ENCODE measurements at places on chromosomes 11 and 22. TPM values are rescaled to one million over a fixed set of nuclear protein-coding genes. Genes with fewer than 3 reads are reported as not detected.

- DNase-seq, result no peak
These were observed 45.2 kb downstream of the NAT10 start for GRCh38 chr11:34150494-34151151.

GTSE1 gene
- 0.67 TPM for total RNA-seq

GRCh38 chr11:67613960-67614715, 7.4 kb downstream of the NDUFV1 start:
- peak; percentile 57 for DNase-seq

VWA5A gene
- total RNA-seq, result 35.2 TPM

- no peak for DNase-seq
These were observed 5.1 kb downstream of the TMEM121B start for GRCh38 chr22:17115945-17116565.

DNA sequence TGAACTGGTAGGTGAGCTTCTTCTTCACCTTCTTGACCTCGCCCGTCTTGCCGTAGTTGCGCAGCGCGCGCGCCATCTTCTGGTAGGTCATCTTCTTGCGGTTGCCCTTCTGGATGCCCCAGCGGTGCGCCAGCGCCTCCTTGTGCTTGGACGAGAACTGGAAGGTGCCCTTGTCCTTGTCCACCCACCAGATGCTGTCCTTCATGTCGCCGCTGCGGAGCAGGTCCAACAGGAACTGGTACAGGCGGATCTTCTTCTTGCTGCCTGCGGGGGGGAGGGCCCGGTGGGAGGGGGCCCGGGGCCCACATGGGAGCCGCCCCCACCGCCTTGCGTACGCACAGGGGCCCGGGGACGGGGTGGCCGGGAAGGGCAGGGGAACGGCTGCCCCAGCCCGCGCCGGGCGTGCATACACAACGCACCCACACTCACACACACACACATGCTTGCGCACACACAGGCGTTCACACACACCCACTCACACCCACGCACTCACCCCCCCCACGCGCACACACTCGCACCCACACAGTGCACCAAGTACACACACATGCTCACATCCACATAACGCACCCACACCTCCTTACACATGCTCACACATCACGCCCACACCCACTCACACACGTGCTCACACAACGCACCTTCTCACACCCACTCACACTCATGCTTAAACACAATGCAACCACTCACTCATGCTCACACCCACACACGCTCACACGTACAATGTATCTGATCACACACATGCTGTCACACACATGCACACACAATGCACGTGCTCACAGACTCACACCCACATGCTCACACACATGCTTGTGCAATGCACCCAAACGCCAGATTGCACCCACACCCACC, 3.0 kb upstream of the MYBPC3 start:
- DNase-seq, result peak; percentile 78

- DNase-seq, result no peak
These were observed 14.7 kb upstream of the SYTL2 start for GRCh38 chr11:85825616-85826015.

GRCh38 chr11:898540-899190, 11.9 kb downstream of the CHID1 start:
- DNase-seq, result no peak

- peak; percentile 7 for DNase-seq
These were observed 501.3 kb upstream of the TENM4 start for GRCh38 chr11:79942090-79942489.

PKP3 gene
- total RNA-seq, result 274 TPM

DNA sequence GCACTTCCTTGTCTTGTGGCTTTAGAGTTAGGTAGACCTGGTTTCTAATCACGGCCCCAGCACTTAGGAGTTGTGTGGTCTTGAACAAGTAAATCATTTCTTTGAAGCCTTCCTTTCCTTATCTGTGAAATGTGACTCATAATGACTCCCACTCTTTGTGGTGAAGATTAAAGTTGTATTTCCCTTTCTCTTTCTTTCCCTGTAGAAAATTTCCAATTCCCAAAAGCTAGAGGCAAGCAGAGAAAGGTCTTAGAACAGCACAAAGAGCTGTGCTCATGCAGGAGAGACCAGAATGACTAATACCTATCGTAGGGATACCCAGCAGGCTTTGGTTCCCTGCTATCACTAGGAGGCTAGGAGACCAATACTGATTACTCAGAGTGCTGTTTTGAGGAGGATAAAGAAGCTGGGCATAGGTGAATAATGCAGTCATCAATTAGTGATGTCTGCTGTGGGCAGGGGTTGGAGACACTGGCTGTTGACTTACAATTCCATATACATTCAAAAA, 270.7 kb upstream of the SYN3 start:
- peak; percentile 87 for DNase-seq

GRCh38 chr11:47152953-47153950, 23.4 kb downstream of the ARFGAP2 start:
- peak; percentile 55 for DNase-seq

- no peak for DNase-seq
These were observed 510.4 kb downstream of the NELL1 start for GRCh38 chr11:21179770-21180169.

CYP2D6 gene
- 2.7 TPM for total RNA-seq

PAFAH1B2 gene
- 177 TPM for total RNA-seq

NELL1 gene
- total RNA-seq, result not detected

OR10G8 gene
- not detected for total RNA-seq

GRCh38 chr11:74680035-74680671, 51.1 kb downstream of the CHRDL2 start:
- no peak for DNase-seq

NCF4 gene
- total RNA-seq, result not detected

- DNase-seq, result peak; percentile 29
These were observed 4.7 kb downstream of the API5 start for GRCh38 chr11:43316451-43316850.

LARGE2 gene
- 16.2 TPM for total RNA-seq

GRCh38 chr22:41508770-41509170, 35.5 kb downstream of the POLR3H start:
- DNase-seq, result no peak

DNA sequence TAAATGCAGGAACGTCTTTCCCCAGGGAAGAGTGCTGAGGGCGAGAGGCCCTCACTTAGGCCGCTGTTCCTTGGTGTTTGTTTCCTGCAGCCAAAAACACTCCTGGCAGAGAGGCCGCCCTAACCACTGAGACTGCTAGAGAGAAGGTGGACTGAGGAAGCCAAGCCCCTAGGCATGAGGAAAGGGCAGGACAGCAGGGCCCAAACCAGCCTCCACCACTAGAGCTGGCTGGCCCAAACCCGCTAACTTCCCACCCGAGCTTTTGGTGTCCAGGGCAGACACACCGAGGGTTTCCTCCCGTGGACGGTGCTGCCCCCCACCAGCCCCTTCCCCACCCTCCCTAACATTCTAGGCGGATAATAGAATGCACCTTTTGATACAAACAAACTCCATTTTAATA, 6.0 kb downstream of the FGF19 start:
- DNase-seq, result no peak

NNMT gene
- 605 TPM for total RNA-seq

DNA sequence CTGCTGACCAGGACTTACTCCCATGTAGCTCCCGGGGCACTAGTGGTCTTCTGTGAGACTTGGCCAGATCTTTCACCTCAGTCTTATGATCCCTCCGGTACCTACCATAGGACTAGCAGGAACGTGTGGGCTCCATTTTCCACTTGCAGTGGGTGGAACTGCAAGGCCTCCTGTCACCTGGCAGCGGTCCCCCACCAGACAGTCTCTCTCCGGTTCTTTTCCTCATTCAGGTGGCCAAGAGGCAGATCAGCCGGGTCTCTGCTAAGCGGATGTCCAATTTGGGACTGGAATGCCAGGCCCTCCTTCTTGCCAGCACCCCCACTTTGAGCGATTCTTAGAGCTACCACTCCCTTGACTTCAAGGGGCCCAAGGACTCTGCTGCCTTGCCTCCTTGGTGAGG, 158.9 kb downstream of the NAV2 start:
- no peak for DNase-seq

DNA sequence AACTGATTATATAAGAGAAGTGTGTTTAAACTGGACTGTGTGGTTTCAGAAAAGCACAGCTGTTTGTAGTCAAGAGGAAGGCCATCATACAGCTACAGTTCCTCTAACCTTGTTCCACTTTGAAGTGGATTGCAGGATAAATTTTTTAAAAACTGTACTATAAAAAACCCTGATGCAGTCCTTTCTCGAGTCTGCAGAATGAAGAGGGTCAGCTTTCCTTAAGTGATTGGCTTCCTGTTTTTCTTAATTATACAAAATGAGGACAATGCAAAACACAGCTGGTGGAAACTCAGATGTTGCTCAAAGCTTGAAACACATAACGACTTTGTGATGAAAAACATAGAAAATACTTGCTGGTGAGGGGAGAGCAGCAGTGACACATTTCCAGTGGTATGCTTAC, 1060.5 kb downstream of the DLG2 start:
- DNase-seq, result no peak

GRCh38 chr11:6834021-6834420, 11.5 kb upstream of the OR10A5 start:
- DNase-seq, result no peak

- DNase-seq, result no peak
These were observed 224.6 kb downstream of the FAT3 start for GRCh38 chr11:92449222-92449621.

DNA sequence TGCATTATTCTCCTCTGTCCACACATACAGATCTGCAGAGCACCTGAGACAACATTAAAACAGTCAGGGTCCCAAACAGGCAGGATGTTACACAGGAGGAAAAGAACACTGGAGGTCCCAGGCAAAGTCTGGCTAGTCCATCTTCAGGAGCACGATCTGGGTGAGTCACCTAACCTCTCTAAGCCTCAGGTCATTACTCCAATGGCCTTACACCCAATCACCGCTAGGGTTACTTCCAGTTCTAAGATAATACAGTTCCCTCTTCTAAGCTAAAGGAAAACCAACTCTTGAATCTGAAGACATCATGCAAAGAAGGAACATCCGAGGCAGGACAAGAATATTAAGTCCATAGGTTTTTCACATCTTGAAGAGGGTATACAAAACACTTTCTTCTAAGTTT, 24.5 kb downstream of the ASCC2 start:
- DNase-seq, result no peak

OR2AG1 gene
- not detected for total RNA-seq

DNA sequence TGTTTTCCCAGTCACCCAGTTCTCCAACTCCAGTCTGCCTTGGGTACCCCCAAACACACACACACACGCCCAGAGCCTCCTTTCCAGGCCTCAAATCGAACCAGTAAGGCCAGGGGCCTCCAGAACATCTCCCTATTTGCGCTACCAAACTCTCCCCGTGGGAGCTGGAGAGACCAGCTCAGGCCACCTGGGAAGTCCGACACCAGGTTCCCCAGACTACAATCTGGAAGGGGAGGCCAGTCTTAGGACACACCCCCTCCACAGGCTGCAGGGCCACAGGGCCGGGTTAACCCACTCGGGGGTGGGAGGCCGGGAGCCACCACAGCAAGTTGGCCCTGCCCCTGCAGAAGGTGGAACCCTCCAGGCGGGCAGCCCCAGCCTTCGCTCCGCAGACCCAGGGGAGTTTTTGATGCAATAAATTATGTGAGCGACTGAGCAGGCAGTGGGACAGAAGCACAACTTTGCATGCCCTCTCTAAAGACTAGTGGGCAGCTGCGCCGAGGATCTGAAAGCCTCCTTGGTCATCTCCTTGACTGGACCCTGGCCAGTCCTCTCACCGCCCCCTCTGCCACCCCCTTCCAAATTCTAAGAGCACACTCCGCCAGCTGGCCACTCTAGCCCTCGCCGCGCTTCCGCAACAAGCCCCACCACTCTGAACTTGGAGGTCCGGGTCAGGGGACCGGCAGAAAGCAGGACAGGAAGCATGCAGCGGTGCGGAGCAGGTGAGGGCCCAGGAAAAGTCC, 2.8 kb downstream of the IGF2 start:
- no peak for DNase-seq

DNA sequence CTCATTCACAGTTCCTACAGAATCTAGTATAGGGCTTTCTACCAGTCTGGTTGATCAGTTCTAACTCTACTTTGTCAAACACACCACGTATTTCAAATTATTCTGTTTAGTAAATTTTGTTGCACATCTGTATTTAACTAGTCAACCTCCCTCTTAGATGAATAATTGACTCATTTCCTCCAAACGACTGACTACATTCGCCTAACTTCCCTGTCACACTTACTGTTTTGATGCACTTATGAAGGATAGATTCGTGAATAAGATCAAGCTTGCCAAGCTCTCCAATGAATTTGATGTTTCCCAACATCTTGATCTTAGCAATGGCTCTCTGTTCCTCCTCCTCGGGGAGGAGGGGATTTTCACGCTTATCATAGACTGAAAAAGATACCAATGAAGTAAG, 5.0 kb downstream of the EIF4G2 start:
- no peak for DNase-seq

- DNase-seq, result no peak
These were observed 58.4 kb downstream of the CD82 start for GRCh38 chr11:44623731-44624491.

GRCh38 chr11:17343907-17344306, 7.7 kb upstream of the NCR3LG1 start:
- peak; percentile 80 for DNase-seq

DNA sequence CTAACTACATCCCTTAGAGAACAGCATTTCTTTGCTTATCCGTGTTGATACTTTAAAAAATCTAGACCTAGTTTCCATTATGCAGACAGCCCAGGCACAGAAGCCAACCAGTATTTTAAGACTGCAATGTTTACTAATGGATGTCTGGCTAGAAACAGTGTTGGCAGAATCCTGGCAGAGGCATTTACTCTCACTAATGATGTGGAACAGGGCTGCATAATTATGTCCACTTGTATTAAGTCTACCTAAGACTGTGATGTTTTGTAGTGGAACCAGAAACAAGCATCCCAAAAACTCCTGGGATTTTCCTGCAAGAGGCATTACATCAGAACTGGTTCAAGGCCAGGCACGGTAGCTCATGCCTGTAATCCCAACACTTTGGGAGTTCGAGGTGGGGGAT, 50.2 kb upstream of the PICALM start:
- DNase-seq, result no peak

- no peak for DNase-seq
These were observed 132.0 kb downstream of the FAM181B start for GRCh38 chr11:82601711-82602110.

DNA sequence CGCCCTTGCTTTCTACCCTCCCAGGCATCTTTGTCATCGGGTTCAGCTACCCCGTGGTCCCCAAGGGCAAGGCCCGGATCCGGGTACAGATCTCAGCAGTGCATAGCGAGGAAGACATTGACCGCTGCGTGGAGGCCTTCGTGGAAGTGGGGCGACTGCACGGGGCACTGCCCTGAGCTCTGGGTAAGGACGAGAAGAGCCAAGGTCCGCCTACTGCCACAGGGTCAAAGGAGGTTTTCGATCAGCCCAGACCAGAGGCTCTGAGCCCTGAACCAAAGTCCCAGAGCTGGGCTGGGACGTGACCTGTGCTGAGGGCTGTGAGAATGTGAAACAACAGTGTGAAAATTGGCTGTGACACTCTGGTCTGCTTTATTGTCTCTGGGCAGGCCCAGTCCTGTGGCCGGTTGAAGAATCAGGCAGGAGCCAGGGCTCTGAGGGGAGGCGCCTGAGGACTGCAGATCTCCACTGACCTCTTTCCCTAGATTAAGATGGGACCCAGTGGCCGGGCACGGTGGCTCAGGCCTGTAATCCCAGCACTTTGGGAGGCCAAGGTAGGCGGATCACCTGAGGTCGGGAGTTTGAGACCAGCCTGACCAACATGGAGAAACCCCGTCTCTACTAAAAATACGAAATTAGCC, 6.5 kb upstream of the GALR3 start:
- DNase-seq, result no peak
